ENCODE measurements at places on chromosomes 6 and 20. TPM values are rescaled to one million over a fixed set of nuclear protein-coding genes. Genes with fewer than 3 reads are reported as not detected.

- DNase-seq: no peak
Measured at GRCh38 chr6:46484081-46484820, 7.0 kb downstream of the RCAN2 start.

The TFAP2C gene
- total RNA-seq: 0.17 TPM

- no peak for DNase-seq
Measured at GRCh38 chr6:133740218-133740617, 148.7 kb upstream of the TCF21 start.

The SLC4A11 gene
- total RNA-seq: 4.9 TPM

DNA sequence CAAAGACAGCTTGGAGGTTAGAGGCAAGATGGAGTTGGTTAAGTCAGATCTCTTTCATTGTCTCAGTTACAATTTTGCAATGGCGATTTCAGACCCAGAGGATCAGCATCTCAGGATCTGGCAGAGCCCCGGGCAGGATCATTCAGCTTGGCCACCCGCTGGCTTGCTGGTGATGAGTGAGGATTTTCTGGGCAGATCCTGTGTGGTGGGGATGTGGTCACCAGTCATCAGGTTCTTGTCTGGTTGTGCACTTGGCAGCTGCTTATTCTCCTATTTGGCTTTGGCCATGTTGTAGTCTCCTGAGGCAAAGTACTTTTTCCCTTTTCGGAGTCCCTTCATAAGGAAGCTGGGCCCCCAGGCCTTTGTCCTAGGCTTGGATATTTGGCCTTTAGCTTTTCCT, 953.9 kb downstream of the KIF16B start:
- DNase-seq: no peak

GRCh38 chr6:109483735-109484057, 677 bp upstream of the ZBTB24 start:
- no peak for DNase-seq

The PM20D2 gene
- total RNA-seq: 26.4 TPM

The DCBLD1 gene
- 10.6 TPM for total RNA-seq

GRCh38 chr6:131107151-131107550, 28.1 kb upstream of the AKAP7 start:
- no peak for DNase-seq

The INSM1 gene
- total RNA-seq: not detected

- no peak for DNase-seq
Measured at GRCh38 chr20:47799116-47799715, 13.9 kb upstream of the SULF2 start.

GRCh38 chr6:5511954-5512353, 250.6 kb downstream of the FARS2 start:
- DNase-seq: no peak

DNA sequence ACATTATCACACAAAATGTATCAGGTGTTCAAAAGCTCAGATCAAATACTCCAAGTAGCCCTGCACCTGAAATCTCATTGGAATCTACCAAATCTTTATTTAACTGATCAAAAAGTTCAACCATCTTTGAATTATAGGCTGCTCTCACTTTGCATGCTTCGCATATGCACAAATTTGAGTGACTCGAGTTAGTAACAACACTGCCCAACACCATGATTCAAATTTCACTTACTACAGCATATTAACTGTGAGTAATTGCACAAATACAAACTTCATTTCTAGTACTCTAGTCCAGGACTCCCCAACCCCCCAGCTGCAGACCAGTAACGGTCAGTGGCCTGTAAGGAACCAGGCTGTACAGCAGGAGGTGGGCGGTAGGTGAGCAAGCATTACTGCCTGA, 51.1 kb downstream of the WASF1 start:
- no peak for DNase-seq

DNA sequence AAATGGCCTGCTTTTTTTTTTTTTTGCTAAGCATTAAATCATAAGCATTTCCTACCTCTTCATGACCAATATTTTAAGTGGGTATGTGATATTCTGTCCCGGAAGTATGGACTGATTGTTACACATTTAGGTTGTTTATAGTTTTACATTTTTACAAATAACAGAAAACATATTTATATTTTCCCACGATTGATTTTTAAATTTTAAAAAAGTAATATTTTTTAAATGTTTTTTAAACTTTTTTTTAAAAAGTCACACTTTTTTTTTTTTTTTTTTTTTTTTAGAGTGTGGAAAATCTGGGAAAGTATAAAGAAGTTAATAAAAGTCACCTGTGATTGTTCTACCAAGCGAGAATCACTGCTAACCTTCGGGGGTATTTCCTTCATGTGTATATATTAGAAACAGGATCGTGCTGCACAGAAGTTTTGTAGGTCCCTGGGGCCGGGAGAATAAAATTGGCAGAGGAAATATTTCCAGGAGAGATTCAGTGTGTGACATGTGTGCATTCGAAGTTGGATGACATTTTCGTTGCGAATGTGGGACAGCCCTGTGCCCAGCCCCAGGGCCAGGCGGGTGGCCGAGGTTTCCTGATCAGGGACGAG, 173.1 kb downstream of the CDC5L start:
- DNase-seq: no peak

GRCh38 chr6:11208267-11208666, 24.2 kb downstream of the NEDD9 start:
- DNase-seq: no peak

The COL10A1 gene
- total RNA-seq: not detected

- DNase-seq: no peak
Measured at GRCh38 chr20:62805155-62805710, 598 bp downstream of the OGFR start.

DNA sequence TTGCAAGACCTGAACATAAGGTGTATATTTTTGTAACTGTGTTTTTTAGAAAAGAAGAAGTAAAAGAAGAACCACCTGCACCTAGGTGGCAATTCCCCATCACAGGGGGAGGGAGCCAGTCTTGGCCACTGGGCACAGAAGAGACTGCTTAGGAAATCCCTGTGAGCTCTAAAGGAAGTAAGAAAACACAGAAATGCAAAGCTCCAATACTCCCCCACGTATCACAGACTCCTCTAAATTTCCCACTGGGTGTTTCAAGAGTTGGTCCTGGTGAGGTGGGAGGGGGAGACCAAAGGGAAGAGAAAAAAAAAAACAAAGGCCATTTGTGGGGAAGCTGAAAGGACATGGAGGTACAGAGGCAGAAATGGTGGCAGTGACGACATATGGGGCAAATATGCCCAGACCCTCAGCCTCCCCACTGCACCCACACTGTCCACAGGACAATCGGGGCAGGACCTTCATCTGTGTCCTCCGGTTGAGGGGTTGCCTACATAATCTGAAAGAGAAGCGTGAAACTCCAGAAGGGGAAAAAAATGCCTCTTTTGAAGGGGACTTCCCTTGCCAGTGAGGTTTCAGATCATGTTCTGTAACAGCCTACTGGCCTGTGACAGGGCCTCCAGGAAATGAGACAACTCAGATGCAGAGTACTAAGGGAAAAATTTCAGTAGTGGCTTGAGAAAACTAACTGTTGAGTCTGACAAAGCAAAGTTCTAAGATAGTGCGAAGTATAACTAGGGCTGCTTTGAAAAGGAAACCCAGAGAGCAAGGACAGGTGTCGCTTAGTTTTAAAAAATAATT, 226.2 kb upstream of the MARCKS start:
- peak; percentile 70 for DNase-seq

DNA sequence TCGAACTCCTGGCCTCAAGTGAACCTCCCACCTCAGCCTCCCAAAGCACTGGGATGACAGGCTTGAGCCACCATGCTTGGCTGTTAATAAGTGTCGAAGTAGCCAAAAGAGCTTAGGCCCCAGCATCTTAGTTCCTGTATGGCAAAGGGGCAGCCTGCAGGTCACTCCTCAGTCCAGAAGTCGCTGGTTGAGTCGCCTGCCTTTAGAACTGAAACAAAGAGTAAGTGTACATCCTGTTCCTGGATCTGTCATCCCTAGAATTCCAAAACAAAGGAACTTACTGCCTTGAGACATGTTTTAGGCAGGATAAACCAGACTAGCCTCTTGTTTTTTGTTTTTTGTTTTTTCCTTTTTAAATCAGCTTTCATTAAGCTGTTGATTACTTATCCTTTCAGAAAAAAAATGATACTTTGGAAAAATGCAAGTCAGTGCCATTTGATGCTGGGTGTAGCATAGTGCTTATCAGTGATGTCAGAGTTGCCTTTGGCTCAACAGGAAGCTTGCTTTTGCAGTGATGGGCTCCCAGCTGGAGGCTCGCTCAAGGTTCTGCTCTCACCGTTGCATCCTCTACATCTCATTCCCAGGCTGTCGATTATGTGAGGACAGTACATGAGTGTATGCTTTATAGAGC, 9.0 kb downstream of the ACTR5 start:
- DNase-seq: no peak

- DNase-seq: no peak
Measured at GRCh38 chr6:33080127-33081089, 4.6 kb downstream of the HLA-DPB1 start.

The PACSIN1 gene
- 0.04 TPM for total RNA-seq

DNA sequence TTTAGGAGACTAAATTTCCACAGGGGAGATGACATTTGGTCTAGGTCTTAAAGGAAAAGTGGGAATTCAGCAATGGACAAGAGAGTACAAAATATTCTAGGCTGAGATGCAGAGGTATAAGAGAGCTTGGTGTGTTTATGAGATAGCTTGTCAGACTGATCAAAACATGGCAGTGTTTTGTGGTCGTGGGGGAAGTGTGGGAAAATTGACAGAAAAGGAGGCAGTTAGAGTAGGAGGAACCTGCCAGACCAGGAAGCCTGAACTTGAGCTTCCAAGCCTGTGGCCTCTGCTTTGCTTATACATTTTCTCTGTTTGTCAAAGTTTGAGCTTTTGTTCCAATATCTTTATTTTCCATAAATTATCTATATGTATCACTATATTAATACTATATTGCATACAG, 69.5 kb upstream of the MAP3K7 start:
- DNase-seq: no peak

The LST1 gene
- 0.42 TPM for total RNA-seq

- no peak for DNase-seq
Measured at GRCh38 chr6:83879746-83880145, 20.3 kb downstream of the CYB5R4 start.

The GJA10 gene
- not detected for total RNA-seq

The IGF2R gene
- 274 TPM for total RNA-seq

DNA sequence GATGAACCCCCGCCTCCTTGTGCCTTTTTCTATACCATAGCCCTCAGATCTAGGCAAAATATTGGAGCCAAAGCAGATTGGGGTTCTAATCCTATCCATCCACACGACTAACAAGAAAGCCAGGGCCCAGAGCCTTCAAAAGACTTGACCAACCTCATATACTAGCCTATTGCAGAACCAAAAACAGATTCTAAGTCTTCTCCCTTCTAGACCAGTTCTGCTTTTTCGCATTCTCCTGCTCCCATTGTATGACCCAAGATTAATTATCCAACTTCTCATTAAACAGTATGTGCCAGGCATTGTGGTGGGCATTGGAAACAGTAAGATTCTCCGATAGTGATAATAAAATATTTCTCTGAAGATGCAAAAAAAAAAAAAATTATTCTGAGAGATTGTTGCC, 113.7 kb upstream of the JARID2 start:
- DNase-seq: no peak

DNA sequence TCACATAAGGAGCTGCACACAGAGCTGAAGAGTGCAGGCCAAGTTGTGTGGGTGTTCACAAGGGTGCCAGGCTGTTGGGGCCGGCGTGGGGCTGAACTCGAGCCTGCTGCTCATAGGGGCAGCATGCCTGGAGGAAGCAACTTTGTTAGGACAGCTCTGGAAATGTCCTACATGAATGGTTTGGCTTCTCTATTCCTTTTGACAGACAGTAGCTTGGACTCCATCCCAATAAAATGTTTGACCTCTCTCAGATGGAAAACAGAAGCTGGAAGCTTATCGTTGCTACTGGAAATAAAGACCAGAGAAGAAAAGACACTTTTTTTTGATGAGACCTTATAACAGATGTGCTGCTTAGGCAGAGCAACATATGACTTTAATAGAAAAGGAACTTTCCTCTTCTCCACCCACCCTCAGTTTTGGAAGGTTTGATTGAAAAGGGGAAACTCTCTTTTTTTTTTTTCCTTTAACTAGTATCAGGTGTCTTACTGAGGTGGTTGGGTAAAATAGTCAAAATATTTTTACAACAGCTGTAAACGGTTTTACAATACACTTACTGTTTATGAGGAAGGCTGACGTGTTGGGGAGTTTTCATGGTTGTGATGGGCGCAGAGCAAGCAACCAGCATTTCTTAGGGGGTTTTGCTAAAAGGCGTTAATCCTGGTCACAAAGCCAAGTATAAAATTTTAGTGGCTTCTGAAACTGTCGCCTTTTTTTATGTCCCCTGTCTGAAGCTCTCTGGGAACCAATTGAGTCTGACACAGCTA, 80.7 kb upstream of the EEF1E1 start:
- no peak for DNase-seq

DNA sequence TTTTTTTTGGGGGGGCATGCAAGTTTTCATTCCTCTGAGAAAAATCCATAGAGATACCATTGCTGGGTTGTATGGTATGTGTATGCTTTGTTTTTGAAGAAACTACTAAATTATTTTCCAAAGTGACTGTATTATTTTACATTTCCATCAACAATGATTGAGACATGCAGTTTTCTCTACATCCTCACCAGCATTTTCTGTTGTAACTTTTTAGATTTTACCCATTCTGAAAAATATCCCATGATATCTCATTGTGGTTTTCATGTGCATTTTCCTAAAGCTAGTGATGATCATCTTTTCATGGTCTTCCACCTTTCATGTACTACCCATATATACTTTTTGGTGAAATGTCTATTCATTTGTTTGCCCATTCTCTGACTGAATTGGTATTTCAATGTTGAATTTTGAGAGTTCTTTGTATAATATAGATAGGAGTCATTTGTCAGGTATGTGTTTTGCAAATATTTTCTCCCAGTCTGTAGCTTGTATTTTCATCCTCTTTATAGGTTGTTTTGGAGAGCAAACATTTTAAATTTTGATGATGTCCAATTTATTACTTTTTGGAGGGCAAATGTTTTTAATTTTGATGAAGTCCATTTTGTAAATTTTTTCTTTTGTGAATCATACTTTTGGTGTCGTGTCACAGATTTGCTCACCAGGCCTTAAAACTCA, 827.5 kb upstream of the CITED2 start:
- no peak for DNase-seq

DNA sequence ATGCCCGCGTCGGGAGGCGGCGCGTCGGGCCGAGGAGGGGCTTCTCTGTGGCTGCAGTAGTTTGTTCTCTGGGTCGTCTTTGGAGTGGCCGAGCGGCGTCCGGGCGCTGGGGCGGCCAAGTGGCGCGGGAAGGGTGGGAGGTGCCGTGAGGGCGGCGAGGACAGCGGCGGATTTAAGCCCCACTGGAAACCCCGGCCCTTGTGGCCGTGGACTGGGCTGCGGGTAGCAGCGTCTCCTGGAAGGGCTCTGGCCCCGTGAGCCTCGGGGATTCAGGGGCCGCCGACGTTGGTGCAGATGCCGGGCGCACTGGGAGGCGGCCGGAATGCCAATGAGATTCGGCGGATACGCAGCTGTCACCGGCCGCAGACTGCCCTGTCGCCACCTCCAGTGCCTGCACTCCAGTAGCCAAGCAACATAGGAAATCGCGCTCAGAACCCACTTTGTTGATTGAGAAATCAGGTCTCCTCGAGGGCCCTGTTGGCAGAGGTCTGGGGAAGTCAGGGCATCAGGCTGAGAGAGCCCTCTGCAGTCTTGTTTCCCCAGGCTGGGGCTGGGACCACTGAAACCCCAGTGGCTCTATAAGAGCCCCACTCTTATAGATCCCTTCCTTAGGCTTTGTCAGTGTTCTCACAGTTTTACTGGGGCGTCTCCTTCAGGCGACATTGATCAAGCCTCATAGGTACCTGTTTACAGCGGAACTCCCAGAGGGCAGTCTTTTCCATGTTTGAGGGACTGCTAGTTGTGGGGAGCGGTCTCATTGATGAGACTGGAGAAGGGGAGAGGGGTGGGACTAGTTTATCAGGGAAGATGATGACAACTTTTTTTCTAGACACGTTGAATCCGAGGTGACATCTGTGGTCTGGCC, 642 bp downstream of the GZF1 start:
- DNase-seq: no peak
